EH (cell line): ENCODE measurements at places on chromosomes 3 and 15.

- DNase-seq: peak; percentile 81
These were observed 90.5 kb upstream of the MYRIP start for GRCh38 chr3:39718674-39719595.

DNA sequence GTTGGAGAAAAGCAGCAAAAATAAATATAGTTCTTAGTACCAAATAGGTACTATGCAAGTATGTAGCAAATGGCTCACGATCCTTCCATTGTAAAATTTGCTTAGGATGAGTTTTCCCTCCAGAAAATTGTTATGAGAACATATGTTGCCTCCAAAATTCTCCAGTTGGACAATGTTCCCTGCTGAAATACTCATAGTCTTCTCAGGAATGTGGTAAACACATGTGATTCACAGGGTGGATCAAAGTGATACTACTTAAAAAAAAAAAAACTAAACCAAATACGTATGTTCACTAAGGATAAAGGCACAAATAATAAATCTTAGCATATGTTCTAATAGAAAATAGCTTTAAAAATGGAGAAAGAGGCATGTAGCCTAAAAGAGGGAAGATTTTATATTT is 84.3 kb upstream of the ZNF385D start:
- DNase-seq: peak; percentile 11

- no peak for DNase-seq
These were observed 59.5 kb downstream of the MLH1 start for GRCh38 chr3:37052860-37053259.

DNA sequence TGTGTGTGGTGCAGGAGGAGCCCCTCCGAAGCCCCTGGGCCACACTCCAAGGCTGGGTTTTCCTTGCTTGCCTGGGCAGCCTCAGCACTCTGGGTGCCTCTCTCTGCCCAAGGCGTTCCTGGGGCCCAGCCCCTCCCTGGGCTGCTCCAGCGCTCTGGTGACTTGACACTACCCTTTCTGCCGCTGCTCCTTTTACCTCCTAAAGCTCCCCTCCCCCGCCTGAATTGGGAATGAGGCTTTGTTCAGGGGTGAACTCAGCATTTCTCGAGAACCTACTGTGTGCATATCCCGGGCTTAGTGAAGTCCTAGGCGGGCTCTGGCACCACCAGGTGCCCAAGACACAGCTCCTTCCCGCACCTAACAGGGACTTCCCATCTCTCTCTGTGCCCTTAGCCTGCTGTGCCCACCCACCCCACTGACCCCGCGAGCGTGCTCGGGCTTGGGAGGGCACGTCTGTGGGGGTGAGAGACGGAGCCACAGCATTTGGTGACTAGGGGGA is 1.2 kb upstream of the BAHD1 start:
- DNase-seq: peak; percentile 23

GRCh38 chr3:183178512-183178832 is 15.9 kb upstream of the LAMP3 start:
- DNase-seq: no peak

DNA sequence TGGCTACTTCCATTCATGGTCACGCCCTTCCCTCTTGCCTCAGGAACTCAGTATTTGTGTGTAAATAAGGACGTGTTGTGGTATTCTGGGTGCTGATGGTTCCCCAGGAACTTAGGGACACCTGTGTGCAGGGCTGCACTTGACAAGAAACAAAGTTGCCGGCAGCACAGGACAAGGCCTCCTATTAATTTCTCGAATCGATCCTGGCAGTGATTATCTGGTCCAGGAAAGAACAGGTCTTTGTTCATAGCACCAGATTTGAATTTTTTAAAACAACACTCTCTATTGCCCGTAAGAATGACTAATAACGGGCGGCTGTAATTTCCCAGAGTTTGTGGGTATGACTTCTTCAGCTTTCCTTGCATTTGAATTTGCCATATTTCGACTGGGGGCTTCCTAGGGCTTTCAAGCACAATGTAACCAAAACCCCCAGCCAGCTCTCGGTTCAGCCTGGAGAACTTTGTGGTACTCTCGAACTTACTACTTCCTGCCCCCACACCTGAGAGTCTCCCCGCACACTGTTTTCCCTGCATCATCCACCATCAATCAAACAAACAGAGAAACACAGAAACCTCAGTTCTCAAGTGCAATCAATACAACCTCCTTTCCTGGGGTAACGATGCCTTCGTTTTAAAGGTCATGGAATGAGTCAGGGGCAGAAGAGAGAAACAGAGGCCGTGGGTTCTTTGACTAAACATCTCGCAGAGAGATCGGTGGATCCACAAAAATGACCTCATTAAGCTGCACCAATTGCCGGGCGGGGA is 241.7 kb upstream of the ICE2 start:
- no peak for DNase-seq

DNA sequence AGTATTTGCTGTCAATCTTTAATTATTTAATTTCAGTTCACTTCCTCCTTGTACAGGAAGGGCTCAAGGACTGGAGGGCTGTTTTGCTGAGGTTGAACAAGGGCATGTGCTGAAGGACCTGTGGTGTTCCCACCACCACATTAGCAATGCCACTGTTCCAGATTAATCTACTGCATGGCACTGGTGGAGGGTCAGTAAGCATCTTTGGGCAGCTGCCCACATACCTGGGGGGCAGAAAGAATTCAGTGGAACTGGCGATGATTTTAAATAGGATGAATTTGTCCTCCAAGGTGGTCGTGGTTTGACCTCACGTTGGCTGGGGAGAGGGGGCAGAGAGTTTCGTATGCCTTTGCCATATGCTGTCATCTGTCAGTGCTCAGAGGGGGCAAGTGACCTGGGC is 244.8 kb downstream of the TLE3 start:
- DNase-seq: no peak

GRCh38 chr15:83066734-83067637 is at the start of gene BTBD1:
Gene BTBD1, minus strand, starts transcription at chr15:83067252. Its CDS starts 101 bp downstream, at chr15:83067151.
- DNase-seq: peak; percentile 98

- DNase-seq: no peak
These were observed 227.7 kb downstream of the ROBO2 start for GRCh38 chr3:77267589-77267988.

- DNase-seq: peak; percentile 74
These were observed 65.3 kb upstream of the FLNB start for GRCh38 chr3:57942872-57943283.

DNA sequence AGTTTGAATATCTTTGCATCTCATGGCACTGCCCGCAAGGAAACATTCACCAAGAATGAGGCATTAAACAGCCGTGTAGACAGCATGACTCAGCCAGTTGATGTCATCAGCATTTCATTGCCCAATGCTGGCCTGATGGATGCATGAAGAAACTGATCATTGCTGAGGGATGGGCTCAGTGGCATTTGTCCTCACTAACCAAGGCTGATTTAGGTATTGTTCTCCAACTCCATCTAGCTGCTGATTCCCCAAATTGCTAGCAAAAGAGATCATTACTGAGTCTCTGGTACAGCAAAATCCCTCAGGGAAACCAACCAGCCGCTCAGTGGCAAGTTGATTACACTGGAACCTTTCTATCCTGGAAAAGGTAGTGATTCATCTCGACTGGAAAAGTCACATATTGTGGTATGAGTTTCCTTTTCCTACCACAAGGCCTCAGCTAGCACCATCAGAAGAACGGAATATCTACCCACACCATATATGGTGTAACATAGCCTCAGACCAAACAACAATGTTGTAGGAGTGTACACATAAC is 186.5 kb upstream of the GAP43 start:
- DNase-seq: peak; percentile 98

- DNase-seq: peak; percentile 90
These were observed 7.7 kb downstream of the RYK start for GRCh38 chr3:134242649-134243617.

- DNase-seq: no peak
These were observed 9.1 kb upstream of the FEM1B start for GRCh38 chr15:68268405-68268804.

GRCh38 chr3:177694316-177694715 is 497.0 kb upstream of the TBL1XR1 start:
- DNase-seq: peak; percentile 63

DNA sequence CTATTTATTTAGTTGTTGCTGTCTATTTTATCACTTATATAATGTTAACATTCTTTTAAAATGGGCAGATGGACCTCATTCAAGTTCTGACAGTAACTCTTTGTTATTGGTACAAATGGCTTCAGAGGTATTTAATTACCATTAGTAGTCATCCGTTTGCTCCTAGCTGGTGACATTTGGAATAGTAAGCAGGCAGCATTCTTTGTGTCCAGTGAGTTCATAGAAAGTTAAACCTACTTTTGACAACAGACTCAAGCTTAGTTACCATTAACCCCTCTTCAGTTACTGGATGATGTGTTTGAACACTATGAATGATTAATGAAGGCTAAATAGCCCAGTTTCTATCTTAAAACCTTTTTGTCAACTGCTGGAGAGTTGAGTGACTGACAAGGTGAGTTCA is 500.7 kb upstream of the ATP11B start:
- no peak for DNase-seq

DNA sequence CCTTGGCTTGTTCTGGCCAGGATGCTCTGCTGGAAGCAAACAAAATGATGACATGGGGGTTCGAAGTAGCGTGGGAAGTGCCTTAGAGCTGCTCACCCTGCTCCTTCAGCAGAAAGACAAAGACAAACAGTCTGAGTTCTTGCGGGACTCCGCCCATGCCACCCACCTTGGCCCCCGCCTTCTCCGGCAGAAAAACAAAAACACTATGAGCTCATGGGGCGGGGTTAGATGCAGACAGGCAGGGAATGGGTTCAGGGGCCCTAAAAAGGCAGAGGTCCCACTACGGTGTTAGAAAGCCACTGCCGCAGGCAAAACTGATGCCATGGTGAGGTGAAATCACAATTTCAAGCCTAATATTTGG is 9.7 kb upstream of the NCKIPSD start:
- peak; percentile 71 for DNase-seq

DNA sequence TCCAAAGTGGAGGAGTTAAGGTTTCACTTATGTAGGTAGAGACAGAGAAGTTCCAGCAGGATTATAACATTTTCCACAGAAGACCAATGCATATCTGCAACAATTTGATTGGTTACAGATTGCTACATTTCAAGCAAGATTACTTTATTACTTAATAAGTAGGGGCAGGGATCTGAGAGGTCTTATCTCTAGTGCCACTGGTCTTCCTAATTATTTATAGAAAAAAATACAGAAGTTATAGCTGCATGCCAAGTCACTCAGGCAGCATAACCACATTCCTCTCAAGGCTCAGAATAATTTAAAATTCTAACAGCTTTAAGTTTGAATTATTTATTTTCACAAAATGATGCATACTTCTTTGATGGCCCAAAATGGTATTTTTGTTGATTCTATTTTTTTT is 30.5 kb downstream of the RAD54L2 start:
- no peak for DNase-seq

- no peak for DNase-seq
These were observed 55.8 kb downstream of the TMED3 start for GRCh38 chr15:79366691-79367090.

DNA sequence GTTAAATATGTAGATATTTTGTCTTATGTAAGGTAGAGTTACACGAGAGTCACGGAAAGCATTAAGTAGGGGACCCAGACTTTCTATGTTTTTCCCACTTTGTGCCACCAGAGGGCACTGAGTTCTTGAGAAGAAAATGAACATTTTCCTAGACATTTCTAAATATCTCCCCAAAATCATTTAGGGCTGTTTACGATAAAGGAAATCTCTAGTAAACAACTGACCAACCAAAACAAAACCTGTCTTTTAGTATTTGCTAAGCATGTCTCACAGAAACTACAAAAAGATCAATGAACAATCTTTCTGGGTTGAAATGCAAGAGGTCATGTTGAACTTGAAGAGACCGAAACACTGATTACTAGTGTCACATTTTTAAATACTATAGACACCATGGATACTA is 16.1 kb downstream of the POU1F1 start:
- DNase-seq: peak; percentile 60

- DNase-seq: no peak
These were observed 470.4 kb downstream of the AGBL1 start for GRCh38 chr15:86550075-86550474.

GRCh38 chr3:94069194-94069813 is 6.4 kb downstream of the NSUN3 start:
- peak; percentile 40 for DNase-seq

DNA sequence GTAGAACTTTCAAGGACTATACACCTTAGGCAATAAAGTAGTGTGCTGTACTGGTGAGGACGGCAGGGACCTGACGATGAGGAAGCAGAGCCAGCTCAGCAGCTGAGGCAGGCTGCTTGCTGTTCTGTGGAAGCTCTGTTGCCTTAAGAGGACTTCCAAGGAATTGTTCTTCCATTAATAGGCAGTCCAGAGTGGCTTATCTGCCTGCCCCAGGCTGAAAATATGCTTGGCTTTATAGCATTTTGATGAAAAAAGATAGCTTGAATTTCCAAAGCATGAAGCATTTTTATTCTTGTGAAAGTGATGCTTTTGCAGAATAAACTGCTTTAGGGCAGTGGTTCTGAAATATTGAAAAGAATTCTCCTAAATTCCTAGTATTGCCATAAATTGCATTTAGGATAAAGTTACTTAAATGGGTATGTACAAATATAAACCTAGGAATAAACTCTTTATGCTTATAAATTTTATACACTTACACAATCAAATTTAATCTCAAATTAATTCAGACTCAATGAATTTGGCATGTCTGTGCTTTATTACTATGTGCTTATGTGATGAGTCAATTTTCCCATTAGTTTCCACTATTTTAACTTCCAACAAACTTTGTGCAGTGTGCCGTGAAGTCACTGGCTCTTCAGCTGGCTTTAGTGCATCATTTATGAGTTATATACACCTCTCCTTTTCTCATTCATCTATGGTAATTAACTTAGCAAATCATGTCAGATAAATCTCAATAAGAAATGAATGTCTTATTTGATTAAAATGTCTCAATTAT is 231.0 kb upstream of the RASGRP1 start:
- peak; percentile 90 for DNase-seq

DNA sequence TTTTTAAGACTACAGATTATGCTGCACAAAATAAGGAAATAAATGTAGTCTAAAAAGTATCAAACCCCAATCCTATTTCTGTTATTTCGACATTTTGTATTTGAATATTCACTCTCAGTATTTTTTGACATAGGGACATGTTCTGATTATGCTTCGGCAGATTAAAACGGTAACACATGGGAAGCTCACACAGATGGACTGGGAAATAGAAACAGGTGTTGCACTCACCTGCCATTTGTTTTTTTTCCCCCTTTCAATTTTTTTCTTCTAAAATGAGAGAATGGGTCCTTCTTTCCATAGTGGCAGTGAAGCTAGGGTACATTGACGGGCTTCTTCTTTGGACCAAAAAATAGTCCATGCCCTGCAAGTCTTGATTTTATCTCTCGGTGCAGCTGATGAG is 163.1 kb downstream of the MYRIP start:
- DNase-seq: no peak

GRCh38 chr3:133574260-133574881 is 885 bp downstream of the CDV3 start:
- peak; percentile 74 for DNase-seq

GRCh38 chr3:13879946-13880810 is at the start of gene WNT7A:
Gene WNT7A, minus strand, starts transcription at chr3:13880071. Its CDS starts 255 bp downstream, at chr3:13879816.
- no peak for DNase-seq

GRCh38 chr15:28014623-28015200 is 84.4 kb downstream of the OCA2 start:
- DNase-seq: no peak

GRCh38 chr15:28096670-28097431 is 2.3 kb downstream of the OCA2 start:
- DNase-seq: peak; percentile 20
